ENCODE measurements at places on chromosomes 7 and 10.

DNA sequence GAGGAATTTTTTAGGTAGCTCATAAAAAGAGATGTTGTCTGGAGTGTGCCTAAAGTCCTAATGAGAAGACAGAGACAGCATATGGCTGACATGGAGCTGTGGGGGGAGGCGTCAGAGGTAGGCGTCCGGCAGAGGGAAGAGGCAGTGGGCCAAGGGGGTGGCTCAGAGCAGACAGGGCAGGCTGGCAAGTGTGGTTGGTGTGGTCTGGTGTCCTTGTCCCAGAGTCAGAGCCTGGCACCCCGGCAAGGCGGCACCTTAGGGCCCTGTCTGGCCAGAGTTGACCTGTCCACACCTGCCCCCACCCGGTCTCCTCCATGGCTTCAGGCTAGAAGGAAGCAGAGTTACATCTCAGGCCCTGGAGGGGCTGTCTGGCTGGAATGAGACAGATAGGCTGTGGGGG is 220.3 kb upstream of the ZNF32 start:
- no peak for DNase-seq

GRCh38 chr7:130432886-130433285 is 7.9 kb downstream of the CEP41 start:
- no peak for DNase-seq

DNA sequence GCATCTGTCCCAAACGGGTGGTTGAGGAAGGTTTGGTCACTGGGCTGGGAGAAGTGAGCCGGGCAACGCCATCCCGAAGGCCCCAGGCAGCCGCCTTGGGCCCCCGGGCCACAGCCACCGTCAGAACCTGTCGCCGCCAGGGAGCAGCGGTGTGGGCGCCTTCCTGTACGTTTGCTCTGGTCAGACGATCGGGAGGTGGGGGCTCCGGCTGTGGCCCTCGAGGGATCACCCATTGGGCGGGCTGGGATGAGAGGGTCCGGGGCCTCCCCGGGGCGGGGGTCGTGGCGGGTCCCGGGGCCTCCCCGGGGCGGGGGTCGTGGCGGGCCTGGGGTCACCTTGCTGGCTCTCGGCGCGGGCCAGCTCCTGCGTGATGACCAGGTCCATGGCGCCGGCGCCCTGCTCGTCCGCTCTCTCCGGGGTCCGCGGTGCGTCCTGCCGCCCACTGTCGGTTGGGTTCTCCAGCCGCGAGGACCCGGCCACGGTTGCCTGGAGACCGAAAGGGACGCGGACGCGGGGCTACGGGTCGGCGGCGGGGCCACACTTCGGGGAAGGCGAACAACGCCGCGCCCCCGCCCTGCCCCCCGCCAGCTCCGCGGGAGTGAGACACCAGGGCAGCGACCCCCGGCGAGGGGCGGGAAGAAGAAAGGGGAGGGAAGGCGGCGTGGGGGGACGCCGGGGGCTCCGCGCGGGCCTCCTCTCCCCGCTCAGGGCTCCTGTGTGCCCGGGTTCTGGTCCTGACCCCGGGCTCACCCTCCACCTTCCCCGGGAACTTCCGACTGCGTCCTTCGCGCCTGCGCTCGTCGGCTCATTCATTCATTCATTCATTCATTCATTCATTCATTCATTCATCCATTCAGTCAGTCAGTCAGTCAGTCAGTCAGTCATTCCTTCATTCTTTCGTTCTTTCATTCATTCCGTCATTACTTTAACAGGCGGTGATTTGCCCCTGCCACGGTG is at the start of gene CFAP46:
Gene CFAP46, minus strand, starts transcription at position 470 of the 957 bp plus-strand sequence. Its CDS starts 86 bp downstream, at position 384.
- DNase-seq = no peak

- no peak for DNase-seq
Observed at GRCh38 chr10:119391440-119392251, 150.9 kb downstream of the RGS10 start.

DNA sequence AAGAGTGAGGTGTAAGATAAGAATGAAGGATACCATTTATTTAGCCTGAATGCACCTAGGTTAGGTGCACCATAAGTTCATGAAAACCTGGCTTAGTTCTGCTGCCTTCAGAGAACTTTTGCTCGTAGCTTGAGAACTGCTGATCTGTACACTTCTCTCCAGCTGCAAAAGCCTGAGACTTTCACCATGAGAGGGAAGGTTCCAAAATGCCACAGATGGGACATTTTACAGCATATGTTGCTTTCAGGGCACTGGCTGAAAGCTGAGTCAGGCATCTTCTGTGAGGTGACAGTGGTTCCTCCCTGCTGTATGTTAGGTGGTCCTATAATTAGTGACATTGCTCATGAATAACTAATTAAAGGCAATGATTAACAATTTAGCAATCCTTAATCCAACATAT is 298.3 kb downstream of the GALNT17 start:
- no peak for DNase-seq

Measured in effector memory CD4-positive, alpha-beta T cell (primary cell).